ENCODE measurements at places on chromosomes 11 and 22. TPM values are rescaled to one million over a fixed set of nuclear protein-coding genes. Genes with fewer than 3 reads are reported as not detected.

The PGA5 gene
- 0.23 TPM for polyA plus RNA-seq

The B3GAT1 gene
- 4.6 TPM for polyA plus RNA-seq

The DNAJC24 gene
- polyA plus RNA-seq = 20.7 TPM

The OR5D18 gene
- not detected for polyA plus RNA-seq

The DEFB131B gene
- polyA plus RNA-seq = 2.3 TPM

The ROM1 gene
- polyA plus RNA-seq = 4.8 TPM

The CYB5R2 gene
- 28.8 TPM for polyA plus RNA-seq

The CCND1 gene
- 150 TPM for polyA plus RNA-seq

The CTTN gene
- polyA plus RNA-seq = 175 TPM

The ALKBH3 gene
- 36.8 TPM for polyA plus RNA-seq

The RFPL3 gene
- polyA plus RNA-seq = 0.18 TPM

The SLC22A12 gene
- polyA plus RNA-seq = 3.1 TPM

The UCP2 gene
- 65.1 TPM for polyA plus RNA-seq

The FXYD2 gene
- polyA plus RNA-seq = 363 TPM

The MCAT gene
- 16.6 TPM for polyA plus RNA-seq

The NNMT gene
- polyA plus RNA-seq = 1.4 TPM

The SLC15A3 gene
- 18.5 TPM for polyA plus RNA-seq

The ART1 gene
- 0.19 TPM for polyA plus RNA-seq

The SCO2 gene
- polyA plus RNA-seq = 5.2 TPM

The FAM168A gene
- 47.6 TPM for polyA plus RNA-seq

The RASL10A gene
- 0.20 TPM for polyA plus RNA-seq

The HTR3B gene
- not detected for polyA plus RNA-seq

The MUC2 gene
- polyA plus RNA-seq = 0.03 TPM

The OR2AG2 gene
- not detected for polyA plus RNA-seq

The PLAAT2 gene
- polyA plus RNA-seq = 0.68 TPM

The C11orf87 gene
- 0.12 TPM for polyA plus RNA-seq

The STK33 gene
- 37.1 TPM for polyA plus RNA-seq

The CHRM4 gene
- 0.12 TPM for polyA plus RNA-seq

The NPAS4 gene
- polyA plus RNA-seq = 0.50 TPM

The TYMP gene
- polyA plus RNA-seq = 1.4 TPM

The SAA2 gene
- not detected for polyA plus RNA-seq

The POTEH gene
- not detected for polyA plus RNA-seq

The TMPRSS5 gene
- 1.2 TPM for polyA plus RNA-seq

The MAPK11 gene
- 10.1 TPM for polyA plus RNA-seq

The SYT9 gene
- polyA plus RNA-seq = 4.8 TPM

The GRIK4 gene
- polyA plus RNA-seq = 1.4 TPM

The ANGPTL5 gene
- polyA plus RNA-seq = not detected

The RTN4RL2 gene
- polyA plus RNA-seq = 2.4 TPM

The TRPM5 gene
- 2.7 TPM for polyA plus RNA-seq

The IL18BP gene
- polyA plus RNA-seq = 9.5 TPM

The ZP1 gene
- polyA plus RNA-seq = not detected
